ENCODE measurements at places on chromosomes 5 and 9.
A peak's percentile ranks its signal among the peaks of the same experiment; 100 is the strongest.

- no peak for DNase-seq
Measured at GRCh38 chr9:70053864-70054263, 10.2 kb downstream of the MAMDC2 start.

DNA sequence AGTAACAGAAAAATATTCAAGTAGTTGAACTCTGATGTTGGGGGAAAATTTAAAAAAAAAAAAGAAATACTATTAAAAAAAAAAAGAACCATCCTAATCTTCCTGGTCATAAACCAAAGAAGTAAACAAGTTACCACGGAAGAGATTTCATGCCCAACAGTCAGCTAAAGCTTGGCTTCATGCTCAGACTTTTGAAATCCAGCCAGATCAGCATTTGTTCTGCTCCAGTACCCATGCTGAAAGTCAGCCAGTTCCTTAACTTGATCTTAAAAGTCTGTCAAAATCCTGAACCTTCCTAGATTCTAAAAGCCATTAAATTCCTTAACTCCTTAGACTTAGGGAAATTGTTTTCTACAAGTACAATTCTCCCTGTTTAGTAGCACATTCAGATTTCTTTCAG lies 908.7 kb upstream of the CDH9 start:
- no peak for DNase-seq

GRCh38 chr5:126437721-126438120 lies 14.5 kb downstream of the GRAMD2B start:
- no peak for DNase-seq

GRCh38 chr5:131194725-131195124 lies 24.0 kb downstream of the LYRM7 start:
- no peak for DNase-seq

DNA sequence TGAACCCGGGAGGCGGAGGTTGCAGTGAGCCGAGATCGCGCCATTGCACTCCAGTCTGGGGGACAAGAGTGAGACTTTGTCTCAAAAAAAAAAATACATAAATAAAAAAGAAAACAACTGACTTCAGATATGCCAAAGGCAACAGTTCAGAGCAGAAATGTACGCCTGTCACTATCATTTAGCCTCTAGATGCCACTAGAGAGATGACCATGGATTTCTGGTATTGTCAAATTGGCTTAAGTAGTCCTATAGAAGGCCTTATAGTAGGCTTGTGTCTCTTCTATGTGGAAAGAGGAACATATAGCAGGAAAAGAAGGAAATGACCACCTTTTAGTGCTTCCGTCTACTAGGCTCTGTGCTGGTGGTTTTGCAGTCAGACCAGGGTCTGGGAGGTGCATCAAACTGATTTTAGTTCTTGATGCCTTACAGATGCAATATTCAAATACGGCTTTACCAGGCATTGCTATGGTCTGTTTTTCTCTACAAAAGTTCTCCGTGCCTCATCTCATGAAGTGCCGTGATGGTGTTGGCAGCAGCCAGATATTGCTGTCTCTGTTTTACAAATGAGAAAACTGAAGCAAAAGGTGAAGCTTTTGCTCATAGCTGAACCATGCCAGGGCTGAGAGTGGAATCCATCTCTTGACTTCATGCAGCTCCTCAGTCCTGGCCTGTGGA lies 17.2 kb downstream of the AGXT2 start:
- no peak for DNase-seq

- DNase-seq = no peak
Measured at GRCh38 chr9:135968601-135969000, 7.4 kb upstream of the UBAC1 start.

- DNase-seq = no peak
Measured at GRCh38 chr5:58184910-58185309, 275.0 kb downstream of the PLK2 start.

DNA sequence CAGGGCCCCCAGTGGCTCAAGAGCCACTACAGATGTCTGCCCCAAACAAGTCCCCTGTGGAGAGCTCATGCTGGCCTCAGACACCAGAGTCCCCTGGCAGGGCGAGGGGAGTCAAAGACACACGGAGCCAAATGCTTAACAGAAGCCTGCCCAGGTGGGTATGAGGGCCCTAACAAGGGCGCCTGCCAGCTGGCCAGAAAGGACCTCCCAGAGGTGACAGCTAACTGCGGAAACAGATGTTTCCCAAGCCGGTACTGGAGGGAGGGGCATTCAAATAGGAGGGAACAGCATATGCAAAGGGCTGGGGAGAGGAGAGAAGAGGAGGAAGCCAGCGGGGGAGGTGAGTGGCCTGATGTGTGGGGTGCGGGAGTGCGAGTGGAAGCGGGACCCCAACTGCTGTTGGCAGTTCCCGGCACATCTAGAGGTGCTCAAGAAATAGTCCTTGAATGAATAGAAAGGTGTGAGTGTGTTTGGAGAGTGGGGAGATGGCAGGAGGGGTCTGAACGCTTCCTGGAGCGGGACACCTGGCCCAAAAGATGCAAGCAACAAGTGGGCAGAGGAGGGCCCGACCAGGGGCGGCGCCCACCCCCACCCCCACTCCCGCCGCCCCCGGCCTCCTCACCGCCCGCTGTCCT lies 824 bp downstream of the MXD3 start:
- DNase-seq = no peak

GRCh38 chr9:98730871-98731270 lies 22.1 kb upstream of the GABBR2 start:
- DNase-seq = no peak

DNA sequence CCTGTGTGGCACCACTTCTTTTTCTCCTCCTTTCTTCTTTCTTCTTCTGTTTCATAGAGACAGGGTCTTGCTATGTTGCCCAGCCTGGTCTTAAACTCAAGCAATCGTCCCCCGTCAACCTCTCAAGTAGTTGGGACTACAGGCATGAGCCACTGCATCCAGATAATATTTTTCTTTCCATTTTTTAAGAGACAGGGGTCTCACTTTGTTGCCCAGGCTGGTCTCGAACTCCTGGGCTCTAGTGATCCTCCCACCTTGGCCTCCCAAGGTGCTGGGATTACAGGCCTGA lies 47.4 kb upstream of the IER5L start:
- DNase-seq = no peak

DNA sequence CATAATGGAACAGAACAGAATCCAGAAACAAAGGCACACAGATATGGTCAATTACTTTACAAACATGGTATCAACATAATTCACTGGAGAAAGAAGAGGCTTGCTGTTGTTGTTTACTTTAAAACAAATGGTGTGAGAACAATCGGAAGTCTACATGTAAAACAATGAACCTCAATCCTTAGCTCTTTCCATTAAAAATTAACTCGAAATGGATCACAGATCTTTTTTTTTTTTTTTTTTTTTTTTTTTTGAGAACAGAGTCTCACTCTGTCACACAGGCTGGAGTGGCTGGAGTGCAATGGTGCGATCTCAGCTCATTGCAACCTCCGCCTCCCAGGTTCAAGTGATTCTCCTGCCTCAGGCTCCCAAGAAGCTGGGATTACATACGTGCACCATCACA lies 9.8 kb downstream of the SEMA4D start:
- DNase-seq = no peak

GRCh38 chr5:141223112-141223783 lies at the start of gene PCDHB14:
PCDHB14 (plus strand) TSS chr5:141223343; CDS start chr5:141223506, 163 bp downstream.
- no peak for DNase-seq

DNA sequence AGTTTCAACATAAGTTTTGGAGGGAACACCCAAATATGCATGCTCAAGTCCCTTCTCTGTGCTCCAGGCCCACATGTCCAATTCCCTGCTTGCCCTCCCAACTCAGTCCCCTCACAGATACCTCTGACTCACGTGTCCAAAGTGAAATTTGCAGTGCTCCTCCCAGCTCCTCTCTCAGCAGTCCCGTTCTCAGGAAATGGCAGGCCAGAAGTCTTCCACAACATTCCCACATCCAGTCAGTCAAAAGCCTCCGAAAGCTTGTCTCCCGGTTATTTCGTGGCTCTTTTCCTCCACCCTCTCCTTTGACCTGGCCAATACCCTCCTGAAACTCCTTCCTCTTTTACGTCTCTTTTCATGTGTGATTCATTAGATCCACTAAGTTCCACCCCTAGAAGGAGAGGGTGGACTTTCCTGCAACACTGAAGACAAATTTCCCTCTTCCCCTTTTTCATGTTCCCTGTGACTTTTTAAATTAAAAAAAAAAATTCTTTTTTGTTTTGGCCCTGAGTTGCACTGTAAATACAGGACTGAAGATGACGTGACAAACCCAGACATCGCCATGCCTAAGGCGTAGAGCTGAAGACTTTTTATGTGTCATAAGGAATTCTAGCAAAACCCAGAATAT lies 12.8 kb upstream of the MGAT1 start:
- DNase-seq = no peak

DNA sequence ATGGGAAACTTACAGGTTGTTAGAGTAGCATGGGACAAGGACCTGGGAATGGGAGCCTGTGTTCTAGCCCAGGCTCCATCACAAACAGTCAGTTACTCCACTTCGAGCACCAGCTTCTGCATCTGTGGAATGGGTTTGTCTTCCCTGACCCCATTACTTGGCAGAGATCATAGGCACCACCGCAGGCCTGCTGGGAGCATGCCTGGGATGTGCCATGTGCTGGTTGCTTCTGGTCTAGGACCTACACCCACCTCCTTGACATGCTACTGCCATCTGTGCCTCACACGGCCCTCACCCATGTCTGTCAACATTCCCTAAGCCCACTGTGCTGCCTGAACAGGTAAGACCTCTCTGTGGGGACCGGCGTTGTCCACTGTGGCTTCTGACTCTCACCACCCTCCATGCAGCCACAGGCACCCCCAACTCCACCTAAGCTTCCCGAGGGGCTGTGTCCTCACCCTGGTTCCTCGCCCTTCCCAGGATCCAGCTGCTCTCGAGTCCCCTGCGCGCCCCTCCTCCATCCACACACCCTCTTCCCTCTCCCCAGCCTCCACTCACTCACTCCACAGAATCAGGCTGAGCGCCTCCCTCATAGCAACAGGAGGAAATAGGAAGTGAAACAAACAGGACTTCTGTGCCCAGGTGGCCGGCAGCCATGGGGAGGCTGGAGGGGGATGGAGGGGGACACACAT lies 85.9 kb upstream of the FAM120A start:
- DNase-seq = no peak

GRCh38 chr5:149639737-149640136 lies 58.4 kb downstream of the ARHGEF37 start:
- DNase-seq = peak; percentile 43

DNA sequence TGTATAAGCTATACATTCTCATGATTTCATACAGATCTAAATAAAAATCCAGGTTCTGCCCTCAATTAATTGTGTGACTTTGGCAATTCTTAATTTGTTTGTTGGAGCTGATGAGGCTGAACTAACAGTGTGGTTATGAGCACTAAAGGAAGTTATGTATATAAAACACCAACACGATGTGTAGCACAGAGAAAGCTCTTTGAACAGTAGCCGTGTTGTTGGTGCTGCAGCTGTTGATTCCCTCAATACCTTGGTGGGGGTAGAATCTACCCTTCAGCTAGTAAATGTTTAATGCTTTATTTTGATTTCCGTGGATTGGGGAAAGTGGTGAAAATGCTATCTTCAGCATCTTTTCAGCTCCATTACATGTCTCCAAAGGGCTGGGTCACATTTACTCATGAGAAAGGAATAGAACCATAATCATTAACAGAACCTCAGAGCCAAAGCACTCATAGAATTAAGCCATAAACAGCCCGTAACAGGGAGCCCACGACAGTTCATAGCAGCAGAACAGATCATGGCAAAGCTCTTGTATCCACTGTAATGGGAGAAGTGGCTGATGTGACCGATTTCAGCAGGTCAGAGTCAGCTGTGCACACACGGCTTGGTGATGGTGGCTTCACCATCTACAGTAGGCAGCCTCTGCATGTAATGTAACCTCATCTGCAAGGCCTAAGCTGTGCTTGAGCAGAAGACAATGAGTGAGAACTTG lies 332.7 kb downstream of the DIRAS2 start:
- DNase-seq = no peak

DNA sequence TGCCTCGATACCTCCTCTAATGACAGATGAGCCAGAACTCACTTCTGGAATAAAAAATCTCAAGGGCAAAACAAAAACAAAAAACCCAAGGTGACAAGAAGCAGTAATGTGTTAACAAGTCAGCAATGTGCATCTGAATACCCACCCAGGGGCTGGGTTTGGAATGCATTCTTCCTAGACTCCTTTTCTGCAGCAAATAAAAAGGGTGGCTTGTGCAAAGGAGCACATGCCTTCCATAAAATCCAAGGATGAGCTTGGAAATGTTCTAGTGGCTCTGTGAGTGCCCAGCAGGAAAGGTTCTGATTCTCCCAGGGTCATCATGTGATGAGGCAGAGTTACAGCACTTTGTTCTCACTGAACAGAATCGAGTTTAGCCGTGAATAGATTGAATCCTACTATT lies 599.9 kb downstream of the RAB3C start:
- DNase-seq = no peak

DNA sequence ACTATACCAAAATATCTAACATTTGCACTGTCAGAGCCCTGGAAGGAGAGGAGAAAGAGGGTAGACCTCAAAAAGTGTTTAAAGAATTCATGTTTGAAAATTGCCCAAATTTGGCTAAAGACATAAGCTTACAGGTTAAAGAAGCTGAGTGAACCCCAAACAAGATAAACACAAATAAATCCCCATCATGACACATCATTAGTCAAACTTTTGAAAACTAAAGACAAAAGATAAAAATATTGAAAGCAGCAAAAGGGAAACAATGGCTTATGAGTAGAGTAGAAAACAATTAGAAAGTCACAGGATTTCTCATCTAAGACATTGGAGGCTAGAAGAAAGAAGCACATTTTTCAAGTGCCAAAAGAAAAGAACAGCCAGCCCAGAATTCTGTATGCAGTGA lies 6.1 kb upstream of the UBLCP1 start:
- DNase-seq = no peak

DNA sequence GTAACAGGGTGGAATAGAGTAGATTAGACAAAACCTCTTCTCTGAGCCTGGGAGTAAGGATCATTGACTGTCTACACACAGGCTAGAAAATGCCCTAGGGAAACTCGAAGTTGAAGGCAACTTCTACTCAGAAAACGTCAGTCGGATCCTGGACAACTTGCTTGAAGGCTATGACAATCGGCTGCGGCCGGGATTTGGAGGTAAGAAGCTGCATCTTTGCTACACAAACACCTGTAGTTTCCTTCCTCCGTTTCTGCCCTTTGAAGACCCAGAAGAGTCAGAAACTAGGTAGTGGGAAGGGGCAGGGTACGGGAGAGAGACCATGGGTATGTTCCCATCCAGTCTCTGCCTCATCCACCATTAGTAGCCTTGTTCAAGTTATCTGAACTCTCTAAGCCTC lies 628 bp downstream of the GABRA6 start:
- no peak for DNase-seq

GRCh38 chr9:129177443-129177790 lies 644 bp downstream of the IER5L start:
- no peak for DNase-seq
